Umbilical cord (tissue), 2 donors: ENCODE measurements at places on chromosomes 16 and 17.
A peak's percentile ranks its signal among the peaks of the same experiment; 100 is the strongest.

GRCh38 chr17:66775271-66775670, 59.6 kb upstream of the CACNG5 start:
- DNase-seq = no peak

GRCh38 chr17:51456942-51457341, 196.6 kb downstream of the UTP18 start:
- DNase-seq = no peak

DNA sequence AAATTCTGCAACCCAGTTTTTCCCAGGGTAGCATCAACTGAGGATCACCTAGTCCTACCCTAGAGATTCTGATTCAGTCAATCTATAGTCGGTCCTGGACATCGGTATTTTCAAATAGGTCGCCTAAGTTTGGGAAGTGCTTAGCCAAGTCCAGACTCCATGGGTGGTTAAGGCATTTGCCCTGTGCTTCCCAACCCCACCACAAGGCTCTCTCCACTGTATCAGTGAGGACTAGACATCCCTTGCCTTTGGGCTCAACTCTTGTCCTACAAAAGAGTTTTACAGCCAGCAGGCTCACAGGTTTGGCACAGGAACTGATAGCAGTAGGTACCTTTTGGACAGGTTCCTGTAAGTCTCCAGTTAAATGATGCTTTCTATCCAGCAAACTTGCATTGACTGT, 13.8 kb downstream of the HYDIN start:
- no peak for DNase-seq

DNA sequence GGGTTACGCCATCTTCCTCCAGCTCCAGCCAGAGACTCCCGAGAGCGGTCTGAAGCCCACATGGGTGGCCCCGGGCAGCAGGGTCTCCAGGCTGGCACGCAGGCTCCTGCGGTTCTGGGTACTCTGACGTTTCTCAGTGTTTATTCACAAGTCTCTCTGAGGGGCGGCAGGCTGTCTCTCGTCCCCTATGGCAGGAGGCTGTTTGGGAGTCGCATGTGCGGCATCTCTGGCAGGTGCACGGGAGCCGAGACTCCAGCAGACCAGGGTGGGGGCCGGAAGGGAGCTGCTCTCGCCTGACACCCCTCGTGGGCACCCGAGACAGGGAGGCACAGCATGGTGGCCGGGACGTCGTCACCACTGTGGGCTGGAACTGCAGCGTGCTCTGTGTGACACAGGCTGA, 48.1 kb downstream of the ZNF778 start:
- no peak for DNase-seq

- DNase-seq = no peak
Measured at GRCh38 chr16:86048882-86049585, 150.1 kb downstream of the IRF8 start.

DNA sequence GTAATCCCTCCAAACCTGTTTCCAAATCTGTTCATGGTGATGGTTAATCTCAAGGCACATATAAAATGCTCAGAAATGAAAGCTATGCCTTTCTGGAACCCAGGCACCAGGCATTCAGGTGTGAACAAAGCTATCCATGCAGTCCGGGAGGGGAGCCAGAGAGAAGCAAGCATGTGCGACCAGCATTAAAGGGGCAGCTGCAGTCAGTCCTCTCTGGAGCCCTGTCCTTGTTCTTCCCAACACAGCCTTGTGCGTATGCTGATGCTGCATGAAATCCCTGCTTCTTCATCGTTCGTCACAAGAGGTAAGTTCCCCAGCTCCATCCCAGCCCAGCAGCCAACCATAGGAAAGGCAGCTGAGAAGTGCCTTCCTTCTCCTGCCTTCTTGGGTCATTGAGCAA, 148.7 kb downstream of the GRIN2A start:
- no peak for DNase-seq

GRCh38 chr16:11484691-11485258, 101.9 kb downstream of the LITAF start:
- no peak for DNase-seq

GRCh38 chr17:49729069-49729468, 21.3 kb upstream of the SLC35B1 start:
- no peak for DNase-seq

DNA sequence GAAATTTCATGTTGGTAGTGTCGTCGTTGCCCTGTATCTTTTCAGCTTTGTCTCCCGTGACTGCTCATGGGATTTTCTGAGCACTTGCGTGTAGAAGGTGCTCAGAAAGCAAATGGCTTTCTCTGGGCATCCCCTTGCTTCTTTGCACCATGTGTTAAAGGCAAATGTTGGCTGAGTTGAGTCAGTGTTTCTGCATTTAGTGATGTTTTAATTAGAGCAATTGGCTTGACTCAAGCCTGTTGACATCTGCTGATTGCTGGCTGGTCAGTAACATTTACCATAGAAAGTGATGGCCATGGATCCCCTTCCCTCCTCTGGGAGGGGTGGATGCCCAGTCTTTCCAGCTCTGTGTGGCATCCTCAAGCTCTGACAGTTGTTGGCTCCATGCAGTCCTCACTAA, 187.2 kb upstream of the MPHOSPH6 start:
- no peak for DNase-seq

GRCh38 chr16:117379-118365, 20.8 kb downstream of the NPRL3 start:
- DNase-seq = peak; percentile 38

DNA sequence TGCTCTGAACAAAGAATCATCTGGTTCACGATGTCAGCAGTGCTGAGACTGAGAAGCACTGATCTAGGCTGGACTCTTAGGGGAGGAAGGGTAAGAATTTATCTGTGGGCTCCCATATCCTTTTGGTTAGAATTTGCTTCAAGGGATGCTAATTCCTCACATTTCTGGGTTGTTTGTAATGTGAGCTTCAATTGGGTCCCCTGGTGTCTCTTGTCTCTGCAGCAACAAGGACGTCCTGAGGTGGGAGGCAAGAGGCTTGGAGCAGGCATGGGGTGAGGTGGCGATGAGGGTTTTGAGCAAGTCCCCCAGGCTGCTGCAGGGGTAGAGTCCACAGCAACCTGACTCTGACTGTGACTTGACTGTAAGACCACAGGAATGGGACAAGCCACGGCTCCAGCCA, 213.8 kb upstream of the NLRP1 start:
- no peak for DNase-seq

- DNase-seq = no peak
Measured at GRCh38 chr17:40915721-40916256, 21.7 kb downstream of the KRT23 start.

GRCh38 chr16:76370344-76370743, 93.1 kb downstream of the CNTNAP4 start:
- DNase-seq = no peak

GRCh38 chr16:85139881-85140339, 27.6 kb upstream of the CIBAR2 start:
- no peak for DNase-seq

- no peak for DNase-seq
Measured at GRCh38 chr17:4506892-4507291, 8.2 kb downstream of the SPNS2 start.

DNA sequence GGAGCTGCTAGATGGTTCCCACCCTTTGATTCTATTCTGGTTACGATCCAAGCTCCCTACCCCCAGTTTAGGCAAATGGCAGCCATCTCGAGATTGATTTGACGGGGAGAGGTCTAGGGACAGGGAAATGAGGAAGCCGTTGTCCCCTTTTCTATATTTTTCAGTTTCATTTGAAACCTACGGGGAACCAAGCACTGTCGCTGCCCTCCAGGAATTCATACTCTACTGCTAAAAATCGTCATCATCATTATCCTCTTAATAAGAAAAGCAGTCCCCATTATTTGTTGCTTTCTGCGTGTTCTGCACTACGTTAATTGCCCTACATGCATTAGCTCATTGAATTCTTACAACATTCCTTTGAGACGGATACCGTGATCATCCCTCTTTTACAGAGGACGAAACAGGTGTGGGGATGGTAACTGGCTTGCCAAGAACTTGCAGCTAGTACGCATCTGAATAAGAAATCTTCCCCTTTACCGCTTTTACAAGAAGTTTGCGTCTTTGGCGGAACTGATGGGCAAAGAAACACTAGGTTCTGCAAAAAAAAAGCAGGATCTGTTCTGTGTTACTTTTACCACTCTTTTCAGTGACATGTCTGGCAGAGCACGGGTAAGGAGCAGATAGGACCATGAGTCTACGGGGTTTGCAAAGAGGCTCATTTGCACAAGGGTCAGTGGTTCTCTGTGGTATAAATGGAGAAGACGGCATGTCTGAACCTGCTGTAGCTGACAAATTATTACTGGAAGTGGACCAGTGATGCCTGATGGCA, 1.1 kb downstream of the CCP110 start:
- DNase-seq = peak; percentile 30
